ENCODE measurements at places on chromosomes 16 and 17.

DNA sequence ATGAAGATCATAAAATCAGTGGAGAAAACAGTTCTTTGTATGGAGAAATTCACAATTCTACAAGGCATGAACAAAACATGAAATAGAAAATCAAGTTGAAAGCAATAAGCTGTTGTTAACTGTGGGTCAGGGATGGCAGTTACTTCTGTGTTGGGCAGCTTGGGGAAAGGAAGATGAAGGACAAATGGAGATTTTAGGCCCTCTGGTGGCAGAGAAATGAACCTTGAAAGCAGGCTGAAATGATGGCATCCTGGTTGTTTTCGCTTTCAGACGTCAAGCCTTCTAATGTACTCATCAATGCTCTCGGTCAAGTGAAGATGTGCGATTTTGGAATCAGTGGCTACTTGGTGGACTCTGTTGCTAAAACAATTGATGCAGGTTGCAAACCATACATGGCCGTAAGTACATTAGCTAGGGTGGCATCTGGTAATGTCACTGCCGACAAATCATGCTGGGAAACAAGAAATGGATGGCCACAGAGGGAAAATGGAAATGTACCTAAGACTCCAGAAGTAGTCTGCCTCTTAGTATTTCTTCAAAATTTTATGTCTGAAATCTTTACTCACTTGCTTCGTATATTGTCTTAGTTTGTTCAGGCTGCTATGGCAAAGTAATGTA lies 108.9 kb downstream of the MAP2K6 start:
- DNase-seq = no peak

- no peak for DNase-seq
Measured at GRCh38 chr17:49051269-49051668, 54.1 kb downstream of the IGF2BP1 start.

DNA sequence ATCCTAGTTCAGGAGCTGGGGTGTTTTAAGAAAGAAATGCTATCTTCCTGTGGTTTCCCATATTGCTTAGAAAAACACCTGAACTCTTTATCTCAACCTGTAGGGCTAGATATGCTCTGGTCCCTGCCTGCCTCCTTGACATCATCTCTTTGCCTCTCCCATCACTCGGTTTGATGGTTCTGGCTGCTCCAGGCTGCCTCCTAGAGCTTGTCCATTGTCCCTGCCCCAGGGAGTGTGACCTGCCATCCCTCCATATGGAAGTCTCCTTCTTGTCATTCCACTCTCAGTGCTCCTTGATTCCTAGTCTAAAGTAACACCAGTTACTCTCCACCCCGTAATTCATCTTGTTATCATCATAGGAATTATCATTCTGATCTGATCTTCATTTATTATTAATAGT lies 369.0 kb upstream of the EEF2KMT start:
- DNase-seq = no peak

DNA sequence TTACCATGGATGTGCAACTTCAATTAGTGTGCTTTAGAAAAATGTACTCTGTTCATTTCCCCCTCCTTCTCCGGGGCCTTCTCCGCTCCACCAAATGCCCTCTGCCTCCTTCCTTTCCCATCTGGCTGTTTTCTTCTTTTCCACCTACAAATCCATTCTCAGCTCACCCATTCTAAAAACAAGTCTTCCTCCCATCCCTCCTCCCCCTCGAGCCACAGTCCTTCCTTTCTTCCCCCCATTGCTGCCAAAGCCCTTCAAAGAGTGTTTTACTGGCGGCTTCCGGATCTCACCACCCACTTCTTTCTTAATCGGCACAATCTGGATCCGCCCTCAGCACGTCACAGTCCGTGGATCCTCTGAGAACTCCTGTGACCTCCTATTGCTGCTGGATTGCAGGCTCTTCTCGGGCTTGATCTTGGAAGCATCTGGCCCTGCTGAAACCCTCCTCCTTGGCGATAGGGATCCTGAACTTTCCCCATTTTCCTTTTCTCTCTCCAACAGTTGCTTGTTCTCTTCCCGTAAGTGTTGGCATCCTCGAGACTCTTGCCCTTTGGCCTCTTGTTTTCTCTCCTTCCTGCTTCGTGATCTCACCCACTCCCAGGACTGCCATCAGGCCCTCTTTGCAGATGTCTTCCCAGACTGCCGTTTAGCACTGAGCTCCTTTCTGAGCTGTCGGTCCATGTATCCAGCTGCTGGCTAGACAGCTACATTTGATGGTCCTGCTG lies 36.0 kb upstream of the FBXO47 start:
- DNase-seq = no peak

- no peak for DNase-seq
Measured at GRCh38 chr17:47674499-47674898, 19.5 kb upstream of the TBKBP1 start.
